ENCODE measurements at places on chromosomes 13 and 19.

DNA sequence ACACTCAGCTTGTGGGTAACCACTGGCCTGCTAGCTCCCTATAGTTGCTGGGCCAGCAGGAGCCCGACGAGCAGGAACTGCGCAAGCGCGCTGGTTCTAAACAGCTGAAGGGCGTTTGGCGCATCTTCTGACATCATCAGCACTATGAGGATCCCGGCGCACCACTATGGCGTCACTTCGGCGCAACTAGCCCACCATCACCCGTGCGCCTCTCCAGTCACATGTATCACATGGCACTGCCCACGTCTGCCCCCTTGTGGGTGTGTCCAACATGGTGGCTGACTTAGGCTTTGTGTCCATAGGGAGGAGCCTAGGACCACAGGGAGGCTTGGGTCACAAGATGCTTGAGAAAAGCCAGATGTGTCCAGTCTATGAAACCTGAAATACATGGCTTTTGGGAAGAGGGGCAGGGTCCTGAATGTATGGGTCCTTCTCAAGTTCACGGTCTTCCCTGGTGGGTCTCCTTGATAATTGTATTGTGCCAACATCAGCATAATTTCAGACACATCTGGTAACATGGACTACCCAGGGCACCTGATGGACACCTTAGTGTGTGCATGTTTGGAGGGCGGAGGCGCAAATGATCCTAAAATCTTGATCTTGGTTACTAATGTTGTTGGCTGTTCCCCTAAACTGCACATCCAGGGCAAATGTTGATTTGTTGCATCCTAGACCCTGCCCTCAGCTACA lies 18.0 kb downstream of the KLK4 start:
- no peak for DNase-seq

GRCh38 chr19:8262431-8262830 lies 45.7 kb downstream of the CD320 start:
- no peak for DNase-seq

DNA sequence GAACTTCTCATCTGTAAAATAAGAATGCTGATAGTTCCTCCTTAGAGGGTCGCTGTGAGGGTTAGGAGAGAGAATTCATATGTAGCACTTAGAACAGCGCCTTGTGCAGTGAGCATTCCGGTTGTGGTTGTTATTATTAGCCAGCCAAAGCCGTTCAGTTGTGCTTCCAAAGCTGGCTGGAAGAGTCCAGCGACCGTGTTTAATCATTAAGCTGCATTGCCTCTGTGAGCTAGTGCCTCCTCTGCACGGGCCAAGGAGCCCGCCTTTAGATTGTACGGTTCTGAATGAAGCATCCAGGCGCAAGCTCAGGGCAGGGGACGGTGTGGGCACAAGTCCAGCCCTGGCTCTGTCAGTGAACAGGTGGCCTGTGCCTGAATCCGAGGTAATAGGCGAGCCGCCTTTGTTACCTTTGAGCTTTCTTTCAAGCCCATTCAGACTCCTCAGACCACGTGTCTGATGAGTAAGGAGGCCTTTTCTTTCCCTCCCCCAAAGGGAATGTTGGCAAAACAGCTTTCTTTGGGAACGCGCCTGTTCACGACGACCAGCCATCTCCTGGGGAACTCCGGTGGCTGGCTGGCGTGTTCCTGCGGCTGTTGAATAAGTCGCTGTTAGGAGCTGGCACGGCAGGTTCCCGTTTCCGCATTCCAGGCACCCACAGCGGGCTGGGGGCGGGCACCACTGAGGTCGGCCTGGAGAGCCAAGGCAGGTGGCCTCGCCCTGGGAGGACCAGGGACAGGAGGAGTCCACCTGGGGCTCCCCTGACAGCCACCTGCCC lies 25.1 kb downstream of the SIPA1L3 start:
- DNase-seq = peak; percentile 16

- no peak for DNase-seq
Observed at GRCh38 chr19:44202974-44203373, 9.4 kb upstream of the ZNF227 start.

DNA sequence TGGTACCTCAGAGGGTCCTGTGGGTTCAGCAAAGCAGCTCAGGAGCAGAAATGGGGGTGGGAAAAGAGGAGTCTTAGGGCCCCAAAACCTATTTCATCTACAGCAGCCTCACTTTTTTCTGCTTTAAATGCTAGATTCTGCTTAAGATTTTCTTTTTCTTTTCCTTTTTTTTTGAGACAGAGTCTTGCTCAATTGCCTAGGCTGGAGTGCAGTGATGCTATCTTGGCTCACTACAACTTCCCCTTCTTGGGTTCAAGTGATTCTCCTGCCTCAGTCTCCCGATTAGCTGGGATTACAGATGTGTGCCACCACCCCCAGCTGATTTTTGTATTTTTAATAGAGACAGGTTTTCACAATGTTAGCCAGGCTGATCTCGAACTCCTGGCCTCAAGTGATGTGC lies 30.7 kb upstream of the WDFY2 start:
- no peak for DNase-seq

DNA sequence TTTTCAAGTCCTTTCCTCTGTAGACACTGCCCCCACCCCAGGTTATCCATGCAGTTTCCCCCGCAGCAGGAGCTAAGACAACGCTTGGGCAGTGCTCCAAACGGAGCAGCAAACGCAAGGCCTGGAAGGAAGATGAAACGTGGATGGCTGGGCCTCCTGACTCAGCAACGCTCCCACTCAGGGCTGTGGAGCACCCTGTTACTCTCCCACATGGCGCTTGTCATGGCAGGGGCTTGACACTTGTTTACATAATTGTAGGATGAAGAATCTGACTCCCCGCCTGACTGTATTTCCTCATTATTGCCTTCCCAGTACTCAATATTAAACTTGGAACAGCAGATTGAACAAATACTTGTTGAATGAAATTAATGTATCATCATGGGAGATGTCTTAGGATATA lies 799 bp upstream of the C1QTNF9B start:
- DNase-seq = no peak

GRCh38 chr13:112679932-112680677 lies 9.7 kb upstream of the ATP11A start:
- DNase-seq = no peak

GRCh38 chr13:34278780-34279179 lies 460.8 kb downstream of the RFC3 start:
- DNase-seq = no peak

DNA sequence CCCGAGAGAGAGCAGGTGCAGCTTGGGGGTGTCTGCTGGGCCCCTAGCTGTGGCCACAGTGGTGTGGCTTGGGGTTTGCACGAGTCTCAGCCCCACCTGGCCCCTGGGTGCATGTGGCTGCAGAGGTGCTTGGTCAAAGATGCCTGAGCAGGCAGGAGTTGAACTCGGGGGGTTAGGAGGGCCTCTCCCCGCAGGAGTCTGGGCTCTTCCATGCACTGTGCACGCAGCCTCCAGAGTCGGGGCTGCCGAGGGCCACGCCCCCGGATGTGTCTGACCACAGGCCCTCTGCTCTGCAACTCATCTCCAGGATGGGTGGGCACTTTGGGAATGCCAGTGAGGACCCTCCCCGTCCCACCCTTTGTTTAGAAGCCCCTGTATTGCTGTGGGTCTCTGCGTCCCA lies 91.5 kb upstream of the MCF2L start:
- DNase-seq = no peak

DNA sequence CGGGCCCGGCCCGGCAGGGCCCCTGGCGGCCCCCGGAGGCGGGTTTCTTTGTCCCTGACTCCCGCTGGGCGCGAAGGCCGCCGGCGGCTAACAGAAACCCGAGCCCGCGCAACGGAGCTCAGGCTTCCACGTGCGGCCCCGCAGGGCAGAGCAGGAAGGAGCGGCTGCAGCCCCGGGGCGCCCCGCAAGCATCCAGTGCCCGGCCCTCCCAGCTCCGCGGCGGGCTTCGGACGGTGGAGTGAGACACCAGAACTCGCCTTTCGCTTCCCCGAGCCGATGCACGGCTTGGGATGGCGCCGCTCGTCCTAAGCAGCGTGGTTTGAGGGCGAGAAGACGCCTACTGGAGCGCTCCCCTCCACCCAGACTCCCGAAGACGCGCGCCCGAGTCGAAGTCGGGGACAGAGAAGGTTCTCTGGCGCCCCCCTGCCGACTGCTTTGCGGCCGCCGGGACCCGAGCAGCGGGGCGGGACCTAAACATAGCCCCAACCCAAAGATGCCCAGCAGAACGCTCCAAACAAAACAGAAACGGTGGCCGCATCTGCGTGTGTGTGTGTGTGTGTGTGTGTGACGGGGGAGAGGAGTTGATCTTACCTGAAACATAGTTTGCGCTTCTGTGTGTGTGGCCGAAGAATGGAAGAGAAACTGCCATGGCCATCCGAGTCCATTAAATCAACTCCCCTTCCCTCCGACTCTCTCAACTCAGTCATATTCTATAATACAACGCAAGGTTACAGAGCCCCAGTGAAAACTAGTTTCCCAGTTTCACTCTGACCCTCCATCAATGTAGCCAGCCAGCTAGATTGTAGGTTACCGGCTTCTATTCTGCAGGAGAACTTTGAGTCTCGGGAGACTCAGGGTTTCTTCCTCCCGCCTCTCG lies 629 bp upstream of the FGF9 start:
- DNase-seq = peak; percentile 73

GRCh38 chr13:113916330-113916815 lies 52.5 kb upstream of the GAS6 start:
- DNase-seq = no peak

GRCh38 chr19:44341794-44342193 lies 14.7 kb downstream of the ZNF112 start:
- DNase-seq = no peak

GRCh38 chr13:110665491-110666254 lies 40.2 kb downstream of the CARS2 start:
- no peak for DNase-seq

GRCh38 chr19:6101991-6102390 lies 8.3 kb downstream of the RFX2 start:
- no peak for DNase-seq

- DNase-seq = no peak
Observed at GRCh38 chr19:51593138-51593890, 22.2 kb downstream of the ZNF175 start.

DNA sequence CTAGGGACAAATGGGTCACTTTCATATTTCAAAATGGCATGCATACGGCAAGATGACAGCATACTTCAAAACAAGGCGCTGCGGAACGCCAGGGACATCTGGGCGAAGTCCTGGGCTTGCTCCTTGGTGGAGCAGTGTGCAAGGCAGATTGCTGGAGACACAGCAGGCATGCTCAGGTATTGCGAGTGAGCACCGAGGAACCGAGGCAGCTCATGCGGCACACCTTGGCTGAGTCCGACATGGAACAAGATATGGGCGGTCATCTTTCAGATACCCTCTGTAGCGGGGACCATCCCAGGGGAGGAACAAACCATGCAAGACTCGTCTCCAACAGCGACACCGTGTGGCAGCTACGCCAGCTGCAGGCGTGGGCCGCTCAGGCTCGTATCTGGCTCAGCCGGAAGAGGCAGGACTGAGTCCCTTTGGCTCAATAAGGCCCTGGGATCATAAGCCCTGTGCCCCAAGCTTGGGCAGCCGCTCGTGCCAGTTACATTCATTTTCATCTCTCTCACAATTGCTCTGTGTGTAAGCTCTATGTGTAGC lies 112.4 kb downstream of the NUFIP1 start:
- DNase-seq = peak; percentile 33

DNA sequence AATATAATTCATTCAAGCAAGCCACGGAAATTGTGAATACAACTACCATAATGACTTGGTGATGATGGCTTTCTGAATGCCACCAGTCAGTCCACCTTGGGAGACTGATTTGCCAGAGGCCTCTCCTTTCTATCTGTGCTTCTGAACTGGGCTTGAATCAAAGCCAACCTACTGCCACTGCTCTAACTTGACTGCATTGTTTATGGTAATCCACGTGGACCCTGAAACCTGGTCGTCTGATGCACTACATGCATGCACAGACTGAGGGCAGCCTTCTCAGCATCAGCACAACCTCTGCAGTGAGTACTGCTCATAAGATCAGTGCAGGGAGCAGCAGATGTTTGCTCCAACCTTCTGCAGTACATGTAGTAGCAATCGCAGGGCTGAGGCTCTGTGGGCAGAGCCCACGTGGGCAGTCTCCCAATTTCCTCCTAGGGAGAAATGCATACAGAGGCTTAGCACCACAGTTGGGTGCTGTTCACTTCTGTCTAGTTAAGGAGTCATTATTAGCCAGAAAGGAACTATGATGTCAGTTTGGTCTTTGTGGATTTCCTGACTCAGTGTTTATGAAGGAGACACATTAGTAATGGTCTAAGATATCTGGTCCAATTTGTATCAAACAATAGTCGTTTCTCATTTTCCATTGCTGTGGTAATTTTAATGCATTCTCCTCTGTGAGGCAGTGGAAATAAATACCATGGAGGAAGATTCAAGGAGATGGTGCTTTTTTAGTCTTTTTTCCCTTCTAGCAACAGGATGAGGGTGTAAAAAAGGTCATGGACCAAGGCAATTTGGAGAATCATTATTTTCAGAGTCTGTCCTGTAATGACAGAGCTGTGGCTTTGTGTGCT lies 82.5 kb downstream of the AKAP11 start:
- DNase-seq = peak; percentile 71

DNA sequence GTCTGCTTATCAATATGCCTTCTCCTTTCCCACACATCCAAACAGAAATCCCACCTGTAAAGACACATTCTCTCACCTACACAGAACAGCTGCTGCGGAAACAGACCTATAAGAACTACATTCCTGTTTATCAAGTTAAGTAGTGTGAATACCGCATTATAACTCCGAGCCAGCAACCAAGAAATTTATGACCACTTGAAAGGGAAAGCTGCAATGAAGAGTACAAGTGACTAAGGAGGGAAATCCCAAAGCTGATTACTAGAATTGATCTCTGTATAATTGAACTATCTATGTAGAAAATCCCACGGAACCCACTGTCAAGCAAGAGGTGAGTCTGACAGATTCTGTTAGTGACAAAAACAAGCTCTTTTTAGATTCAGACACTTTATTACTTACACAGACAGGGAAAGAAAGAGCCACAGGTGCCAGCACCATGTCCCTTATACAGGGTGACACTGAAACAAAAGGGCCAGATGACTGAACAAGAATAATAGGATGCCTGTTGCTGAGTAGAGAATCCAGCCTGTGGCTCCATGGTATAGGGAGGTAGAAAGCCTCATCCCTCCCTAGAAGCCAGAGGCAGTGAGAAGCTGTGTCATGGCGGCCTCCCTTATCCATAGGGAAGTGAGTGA lies 1.6 kb upstream of the IGFL4 start:
- DNase-seq = no peak

- peak; percentile 60 for DNase-seq
Observed at GRCh38 chr19:34145741-34146202, 26.5 kb upstream of the LSM14A start.

GRCh38 chr13:27572234-27572901 lies 48.0 kb downstream of the LNX2 start:
- DNase-seq = no peak

GRCh38 chr13:23750383-23751121 lies 138.6 kb downstream of the MIPEP start:
- peak; percentile 31 for DNase-seq

Data from stimulated activated CD4-positive, alpha-beta T cell treated with anti-CD3 and anti-CD28 coated beads, Interleukin-15, amount 100 ng/mL, for 24 hours (primary cell).